Naive thymus-derived CD4-positive, alpha-beta T cell (primary cell): ENCODE measurements at places on chromosomes 13 and 19. TPM values are rescaled to one million over a fixed set of nuclear protein-coding genes. Genes with fewer than 3 reads are reported as not detected.

The LPAR2 gene
- 91.7 TPM for total RNA-seq

DNA sequence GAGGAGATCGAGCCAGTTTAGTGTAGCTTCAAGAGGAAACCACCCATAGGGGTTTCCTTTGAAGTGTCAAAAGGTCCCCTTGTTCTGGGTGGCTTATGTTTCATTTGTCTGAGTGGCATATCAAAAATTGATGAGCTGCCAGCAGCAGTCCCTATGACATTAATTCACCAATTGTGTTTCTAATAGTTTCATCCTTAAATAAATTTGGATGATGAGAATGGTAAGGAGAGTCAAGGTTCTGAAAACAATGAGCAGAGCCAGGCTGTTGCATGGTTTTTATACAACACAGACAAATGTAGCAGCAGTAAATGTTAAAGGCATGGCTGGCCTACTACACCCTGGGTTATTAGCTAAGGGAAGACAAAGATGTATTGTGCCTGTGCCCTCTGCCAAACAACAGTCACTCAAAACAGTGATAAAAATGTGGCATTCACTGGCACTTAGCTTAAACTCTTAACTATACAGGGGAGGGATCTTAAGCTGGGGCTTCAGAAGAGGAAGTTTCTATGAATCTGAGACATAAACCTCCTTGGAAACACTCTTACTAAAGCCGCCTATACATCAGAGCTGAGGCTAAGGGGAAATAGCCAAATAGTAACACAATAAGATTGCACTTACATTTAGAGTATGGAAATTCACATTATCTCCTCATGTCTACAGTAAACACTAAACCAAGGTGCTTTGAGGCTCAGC, 200.5 kb downstream of the POU4F1 start:
- DNase-seq = no peak

GRCh38 chr19:41376998-41377365, 649 bp downstream of the TMEM91 start:
- no peak for DNase-seq

- no peak for DNase-seq
Observed at GRCh38 chr19:33473653-33474305, 47.8 kb downstream of the PEPD start.

GRCh38 chr13:52599848-52600603, 42.2 kb upstream of the HNRNPA1L2 start:
- no peak for DNase-seq
